Tibial artery (tissue), 4 donors: ENCODE measurements at places on chromosomes 6 and 20.

DNA sequence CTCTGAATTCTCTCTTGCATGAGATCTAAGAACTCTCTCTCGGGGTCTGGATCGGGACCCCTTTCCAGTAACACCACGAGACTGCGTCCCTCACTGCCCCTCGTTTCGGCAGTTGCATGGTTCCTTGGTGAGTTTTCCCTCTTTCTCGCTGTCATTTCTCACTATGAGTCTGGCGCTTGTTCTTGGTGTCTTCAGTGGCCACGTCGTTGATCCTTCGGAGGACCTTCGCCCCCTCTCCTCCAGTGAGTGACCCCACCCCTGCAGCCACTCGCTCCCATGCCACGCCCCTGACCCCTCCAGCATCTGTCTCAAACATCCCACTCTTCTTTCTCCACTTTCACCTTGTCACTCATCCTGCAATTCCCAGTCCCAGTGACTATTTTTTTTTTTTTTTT, 23.0 kb downstream of the SYNJ2 start:
- no peak for DNase-seq

GRCh38 chr6:98824162-98824901, 10.0 kb upstream of the POU3F2 start:
- no peak for DNase-seq

DNA sequence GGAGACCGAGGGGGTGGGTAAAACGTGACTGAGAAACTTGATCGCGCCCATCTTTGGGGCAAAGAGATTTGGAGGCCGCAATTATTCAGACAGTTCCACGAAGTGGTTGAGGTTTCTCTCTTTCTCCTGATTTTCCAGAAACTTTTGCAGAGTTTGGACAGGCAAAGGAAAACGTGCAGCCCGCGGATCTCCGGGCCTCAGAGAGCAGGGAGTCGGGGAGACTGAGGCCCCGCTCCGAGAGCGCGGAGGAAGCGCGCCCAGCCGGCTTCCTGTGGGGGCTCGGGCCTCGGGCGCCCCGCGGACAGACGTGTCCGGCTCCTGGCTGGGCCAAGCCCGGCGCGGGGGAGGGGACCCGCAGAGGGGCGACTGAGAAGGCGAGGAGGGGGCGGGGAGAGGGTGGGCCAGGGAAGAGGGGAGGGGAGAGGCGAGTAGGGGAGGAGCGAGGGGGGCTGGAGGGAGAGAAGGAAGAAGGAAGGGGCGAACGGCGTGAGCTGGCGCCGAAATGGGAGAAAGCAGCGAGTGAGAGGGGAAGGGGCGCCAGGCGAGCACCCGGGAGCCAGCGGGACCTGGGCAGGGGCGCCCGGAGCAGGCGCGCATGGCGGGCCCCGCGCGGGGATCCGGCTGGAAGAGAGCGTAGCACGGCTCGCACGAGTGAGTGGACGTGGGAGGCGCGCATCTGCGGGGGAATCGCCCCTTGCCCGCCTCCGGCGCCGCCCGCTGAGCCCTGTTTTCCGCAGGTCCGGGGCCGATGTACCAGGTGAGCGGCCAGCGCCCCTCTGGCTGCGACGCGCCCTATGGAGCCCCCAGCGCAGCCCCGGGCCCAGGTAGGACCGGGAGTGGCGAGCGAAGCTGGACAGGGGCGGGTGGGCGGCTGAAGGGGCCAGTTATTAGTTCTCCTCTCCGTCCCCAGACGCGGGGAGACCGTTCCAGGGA, at the start of gene MDFI:
TSS of gene MDFI (plus strand) at position 467 of the 933 bp plus-strand sequence. CDS start at position 749, 282 bp downstream.
- no peak for DNase-seq

- DNase-seq, result peak; percentile 68
Observed at GRCh38 chr20:63846128-63846771, 15.0 kb upstream of the ABHD16B start.

- DNase-seq, result no peak
Observed at GRCh38 chr6:56002336-56002735, 126.9 kb upstream of the BMP5 start.

DNA sequence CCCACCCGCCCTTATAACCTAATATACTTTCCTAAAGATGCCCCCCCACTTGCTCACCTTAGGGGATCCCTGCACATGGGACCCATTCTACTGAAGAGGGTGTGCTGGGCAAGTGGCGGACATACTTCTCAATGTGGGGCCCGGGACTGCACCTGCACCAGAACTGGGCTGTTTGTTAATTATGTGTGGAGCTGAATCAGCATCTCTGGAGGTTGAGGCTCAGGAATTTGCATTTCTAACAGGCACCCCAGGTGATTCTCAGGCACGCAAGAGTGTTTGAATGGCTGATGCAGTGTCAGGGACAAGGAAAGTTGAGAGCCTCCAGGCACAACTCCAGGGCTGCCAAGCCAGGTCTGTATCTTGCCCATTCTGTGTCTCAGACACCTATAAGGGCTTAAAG, 8.9 kb upstream of the PTPRT start:
- DNase-seq, result no peak
